ENCODE measurements at places on chromosomes 2 and 18. TPM values are rescaled to one million over a fixed set of nuclear protein-coding genes. Genes with fewer than 3 reads are reported as not detected.

ANAPC1 gene
- 41.7 TPM for total RNA-seq

NAT8 gene
- total RNA-seq = not detected

SMYD5 gene
- 22.3 TPM for total RNA-seq

TOGARAM2 gene
- 19.9 TPM for total RNA-seq

MATN3 gene
- total RNA-seq = 0.76 TPM

PPP1R1C gene
- total RNA-seq = not detected

SKOR2 gene
- not detected for total RNA-seq

FHL2 gene
- 18.0 TPM for total RNA-seq

SLC38A11 gene
- 21.1 TPM for total RNA-seq

SIGLEC15 gene
- total RNA-seq = 3.0 TPM

NEU2 gene
- not detected for total RNA-seq

RPS27A gene
- total RNA-seq = 1,007 TPM

VWA3B gene
- not detected for total RNA-seq

CXCR1 gene
- 52.8 TPM for total RNA-seq

PARD3B gene
- 12.3 TPM for total RNA-seq

MBD1 gene
- total RNA-seq = 83.9 TPM

SKA1 gene
- 1.8 TPM for total RNA-seq

USP37 gene
- 18.7 TPM for total RNA-seq

NTSR2 gene
- not detected for total RNA-seq

FBXO41 gene
- 10.0 TPM for total RNA-seq

SPC25 gene
- total RNA-seq = 2.1 TPM

MITD1 gene
- 32.6 TPM for total RNA-seq

TDRD15 gene
- total RNA-seq = 0.09 TPM

TMEM182 gene
- 3.2 TPM for total RNA-seq

SERPINB11 gene
- not detected for total RNA-seq

ABCG8 gene
- 0.23 TPM for total RNA-seq

ST8SIA5 gene
- total RNA-seq = not detected

SAP130 gene
- total RNA-seq = 16.1 TPM

ABI2 gene
- total RNA-seq = 46.9 TPM

ALK gene
- 0.06 TPM for total RNA-seq

CYP26B1 gene
- 6.7 TPM for total RNA-seq

CD28 gene
- 19.7 TPM for total RNA-seq

STON1 gene
- 25.2 TPM for total RNA-seq

PAIP2B gene
- 5.0 TPM for total RNA-seq

FZD7 gene
- total RNA-seq = 1.9 TPM

AKAIN1 gene
- not detected for total RNA-seq

EVX2 gene
- not detected for total RNA-seq

STAT4 gene
- 22.0 TPM for total RNA-seq

POU3F3 gene
- not detected for total RNA-seq

ERMN gene
- total RNA-seq = 5.0 TPM

GRHL1 gene
- total RNA-seq = 1.6 TPM

IL1F10 gene
- total RNA-seq = not detected

Measured in spleen (tissue), 13 donors.